ENCODE measurements at places on chromosomes 2 and 18.
A peak's percentile ranks its signal among the peaks of the same experiment; 100 is the strongest.

- DNase-seq, result no peak
These were observed 26.4 kb downstream of the ZNF516 start for GRCh38 chr18:76468345-76469304.

GRCh38 chr18:74328206-74328605 lies 12.6 kb downstream of the C18orf63 start:
- no peak for DNase-seq

- no peak for DNase-seq
These were observed 96.8 kb downstream of the DNAH6 start for GRCh38 chr2:84613082-84613481.

DNA sequence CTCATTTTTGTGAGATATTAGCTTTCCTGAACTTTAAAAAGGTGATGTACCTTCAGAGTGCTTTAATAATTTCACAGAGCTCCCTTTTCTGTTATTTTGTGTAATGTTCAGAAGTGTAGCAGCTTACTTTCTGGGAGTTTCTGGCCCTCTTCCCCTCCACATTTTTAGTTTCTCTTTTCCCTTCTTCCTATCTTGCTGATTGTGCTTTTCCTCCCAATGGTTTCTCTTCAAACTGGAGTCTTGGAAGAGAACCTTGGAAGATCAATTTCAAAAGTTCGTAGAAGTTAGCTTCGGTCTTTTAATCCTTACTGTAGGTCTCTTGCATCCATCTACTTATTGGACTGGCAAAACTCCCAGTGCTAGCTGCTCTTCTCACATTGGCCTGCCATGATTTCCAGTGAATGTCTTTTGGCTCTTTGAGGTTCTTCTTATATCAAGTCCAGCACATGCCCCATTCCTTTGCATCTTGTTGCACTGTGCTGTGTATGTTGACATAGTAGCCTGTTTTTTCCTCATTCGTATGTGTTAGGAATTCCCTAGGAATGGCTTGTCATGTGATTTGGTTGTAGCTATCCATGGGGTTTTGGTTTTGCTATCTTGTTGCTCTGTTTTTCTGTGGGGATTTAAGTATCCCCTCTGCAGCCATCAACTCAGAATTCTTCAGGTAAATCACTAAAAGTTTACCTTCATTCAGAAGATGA lies 7.8 kb downstream of the CCNT2 start:
- no peak for DNase-seq

GRCh38 chr2:120626566-120626965 lies 109.1 kb upstream of the GLI2 start:
- DNase-seq, result no peak

DNA sequence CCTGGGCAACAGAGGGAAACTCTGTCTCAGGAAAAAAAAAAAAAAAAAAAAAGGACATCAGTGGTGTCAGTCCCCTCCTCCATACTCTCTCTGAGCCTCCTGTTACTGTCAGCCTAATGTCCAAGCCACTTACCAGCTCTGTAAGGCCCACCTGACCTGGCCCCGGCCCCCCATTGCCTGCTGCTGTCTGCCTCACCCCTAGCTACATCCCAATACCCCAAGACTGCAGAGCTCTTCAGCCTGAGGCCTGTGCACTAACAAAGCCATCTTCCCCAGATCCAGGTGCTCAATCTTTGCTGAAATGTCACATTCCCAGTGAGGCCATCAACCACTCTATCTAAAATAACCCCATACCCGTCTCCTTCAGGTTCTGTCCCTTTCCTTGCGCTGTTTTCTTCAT lies 5.7 kb downstream of the ARMC9 start:
- no peak for DNase-seq

DNA sequence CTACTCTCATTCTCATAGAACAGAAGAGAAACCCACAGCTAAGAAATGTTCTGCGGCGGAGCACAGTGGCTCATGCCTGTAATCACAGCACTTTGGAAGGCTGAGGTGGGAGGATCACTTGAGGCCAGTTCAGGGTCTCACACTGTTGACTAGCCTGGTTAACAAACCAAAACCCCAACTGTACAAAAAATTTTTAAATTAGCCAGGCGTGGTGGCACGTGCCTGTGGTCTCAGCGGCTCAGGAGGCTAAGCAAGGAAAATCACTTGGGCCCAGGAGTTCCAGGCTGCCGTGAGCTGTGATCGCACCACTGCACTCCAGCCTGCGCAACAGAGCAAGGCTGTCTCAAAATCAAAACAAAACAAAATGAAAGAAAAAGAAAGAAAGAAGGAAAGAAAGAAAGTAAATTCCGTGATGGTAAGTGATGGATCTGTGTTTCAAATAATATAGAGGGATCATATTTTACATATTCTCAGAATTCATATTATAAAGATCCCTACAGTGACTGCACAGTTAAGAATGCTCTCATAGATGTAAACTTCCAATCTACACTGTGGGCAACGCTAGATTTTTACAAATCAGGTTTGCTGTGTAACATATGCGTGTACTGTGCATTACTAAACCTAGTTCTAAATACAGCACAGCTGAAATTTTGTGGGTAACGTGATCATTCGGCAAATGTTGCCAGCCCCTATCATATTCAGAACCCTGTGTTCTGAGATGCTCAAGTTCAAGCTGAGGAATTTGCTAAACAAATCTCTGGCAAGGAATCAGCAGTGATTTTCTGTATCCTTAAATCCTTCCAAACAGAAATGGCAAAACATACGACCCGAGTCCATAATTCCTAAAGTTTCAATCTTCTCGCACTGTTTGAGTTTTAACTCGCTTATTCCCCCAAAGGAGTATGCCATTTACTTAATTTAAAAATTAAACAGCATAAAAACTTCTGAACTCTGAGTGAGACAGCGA lies 1.2 kb upstream of the RAB12 start:
- DNase-seq, result peak; percentile 76

DNA sequence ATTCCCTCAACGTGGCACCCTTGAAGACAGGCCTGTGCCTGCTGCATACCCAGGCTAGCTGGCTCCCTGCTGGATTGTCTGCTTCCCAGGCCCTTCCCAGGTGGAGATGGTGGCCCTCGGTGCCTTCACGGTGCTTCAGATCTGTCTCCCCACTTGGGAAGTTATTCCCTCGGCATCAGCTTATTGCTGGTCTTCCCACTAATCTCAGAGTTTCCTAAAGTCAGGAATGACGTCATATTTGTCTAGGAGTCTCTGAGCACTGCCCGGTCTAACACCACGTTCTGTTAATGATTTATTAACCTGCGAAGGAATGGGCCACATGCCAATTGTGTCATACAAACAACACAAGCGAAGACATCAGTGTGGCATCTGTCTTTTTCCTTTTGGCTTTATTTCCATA lies 269.8 kb upstream of the ID2 start:
- DNase-seq, result peak; percentile 43

GRCh38 chr2:48059975-48060374 lies 153.7 kb upstream of the FBXO11 start:
- DNase-seq, result no peak

- no peak for DNase-seq
These were observed 82.6 kb downstream of the THADA start for GRCh38 chr2:43513216-43513615.

Measured in umbilical cord (tissue), 2 donors.